ENCODE measurements at places on chromosomes 12 and 14.
A peak's percentile ranks its signal among the peaks of the same experiment; 100 is the strongest.

DNA sequence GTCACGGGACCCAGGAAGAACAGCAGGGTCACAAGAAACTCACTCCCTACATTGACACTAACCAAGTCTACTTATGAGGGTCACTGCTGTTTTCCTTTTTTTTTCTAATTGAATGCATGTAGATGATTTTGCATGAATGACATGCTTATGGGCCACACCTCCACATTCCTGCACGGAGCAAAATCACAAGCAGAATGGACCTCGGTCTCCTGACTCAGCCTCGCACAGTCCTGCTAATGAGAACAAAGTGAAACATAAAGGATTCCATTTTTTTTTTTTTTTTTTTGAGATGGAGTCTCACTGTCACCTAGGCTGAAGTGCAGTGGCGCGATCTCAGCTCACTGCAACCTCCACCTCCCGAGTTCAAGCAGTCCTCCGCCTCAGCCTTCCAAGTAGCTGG is 12.3 kb downstream of the SCARB1 start:
- no peak for DNase-seq

DNA sequence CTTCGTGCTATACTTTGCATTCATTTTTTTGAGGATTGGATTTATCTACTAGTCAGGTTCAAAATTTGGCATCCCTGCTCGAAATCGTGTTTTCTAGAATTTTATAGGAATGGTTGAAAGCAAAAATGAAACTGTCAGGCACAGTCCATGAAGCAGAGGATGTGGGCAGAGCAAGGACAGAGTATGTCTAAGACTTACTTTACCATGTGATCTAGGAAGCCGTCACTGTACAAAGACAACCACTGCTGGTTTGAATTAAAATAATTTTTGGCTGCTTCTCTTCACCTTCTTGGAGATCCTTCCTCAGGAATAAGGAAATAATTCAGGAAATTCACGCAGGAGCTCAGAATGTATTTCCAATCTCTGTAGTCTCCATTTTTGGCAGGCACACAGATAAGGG is 31.6 kb upstream of the SGPP1 start:
- DNase-seq: no peak

DNA sequence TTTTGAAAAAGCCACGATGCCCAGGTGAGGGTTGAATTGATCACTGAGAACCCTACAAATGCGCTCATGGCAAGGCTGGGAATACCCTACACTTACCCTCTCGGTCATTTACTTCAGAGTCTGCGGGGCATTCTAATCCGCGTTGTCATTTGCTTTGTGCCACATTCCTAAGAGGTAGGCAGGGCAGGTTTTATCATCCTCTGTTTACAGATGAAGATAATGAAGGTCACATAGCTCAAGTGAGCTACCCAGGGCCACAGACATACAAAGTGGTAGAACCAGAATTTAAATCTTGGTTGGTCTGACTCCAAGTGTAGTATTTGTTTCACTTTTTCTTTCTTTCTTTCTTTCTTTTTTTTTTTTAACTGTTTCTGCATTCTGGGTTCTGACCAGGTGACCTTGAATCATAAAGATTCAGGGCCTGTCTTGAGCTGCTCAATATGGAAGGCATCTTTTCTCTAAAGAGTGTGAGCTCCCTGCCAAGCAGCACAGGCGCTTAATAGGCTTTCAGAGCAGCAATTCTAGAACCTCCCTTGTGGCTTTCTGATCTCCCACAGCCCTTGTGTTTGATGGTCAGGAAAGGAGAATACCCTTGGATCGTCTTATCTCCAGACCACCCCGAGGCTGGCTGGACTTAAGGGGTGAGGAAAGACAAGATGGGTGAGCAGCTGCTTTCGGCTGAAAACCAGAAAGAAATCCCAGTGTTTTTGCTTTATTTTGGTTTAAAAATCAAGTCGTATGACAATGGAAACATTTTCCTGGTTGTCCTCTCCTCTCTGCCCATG is 662 bp upstream of the BATF start:
- no peak for DNase-seq

- no peak for DNase-seq
These were observed 147.1 kb upstream of the SLCO1C1 start for GRCh38 chr12:20547816-20548575.

DNA sequence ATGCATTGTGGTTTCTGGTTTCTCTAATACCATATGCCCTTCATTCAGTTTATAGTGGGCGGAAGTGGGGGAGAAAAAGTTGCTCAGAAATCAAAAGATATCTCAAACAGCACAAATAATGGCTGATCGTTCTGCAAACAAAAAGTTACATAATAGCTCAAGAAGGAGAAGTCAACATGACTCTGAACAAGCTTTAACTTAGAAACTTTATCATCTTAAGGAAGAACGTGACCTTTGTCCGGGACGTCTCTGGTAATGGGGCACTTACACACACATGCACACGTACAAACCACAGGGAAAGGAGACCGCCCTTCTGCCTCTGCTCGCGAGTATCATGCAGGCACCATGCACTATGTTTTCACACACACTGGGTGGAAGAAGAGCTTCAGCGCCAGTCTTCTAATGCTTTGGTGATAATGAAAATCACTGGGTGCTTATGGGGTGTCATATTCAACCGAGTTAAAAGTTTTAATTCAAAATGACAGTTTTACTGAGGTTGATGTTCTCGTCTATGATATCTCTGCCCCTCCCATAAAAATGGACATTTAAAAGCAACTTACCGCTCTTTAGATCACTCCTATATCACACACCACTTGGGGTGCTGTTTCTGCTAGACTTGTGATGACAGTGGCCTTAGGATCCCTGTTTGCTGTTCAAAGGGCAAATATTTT is 4.7 kb downstream of the FOS start:
- DNase-seq: no peak

GRCh38 chr12:3061059-3061458 is 16.1 kb upstream of the TSPAN9 start:
- no peak for DNase-seq

- DNase-seq: no peak
These were observed 883.7 kb upstream of the TMEM132C start for GRCh38 chr12:127383281-127383680.

- DNase-seq: no peak
These were observed 17.4 kb downstream of the BICDL1 start for GRCh38 chr12:120006258-120006975.

DNA sequence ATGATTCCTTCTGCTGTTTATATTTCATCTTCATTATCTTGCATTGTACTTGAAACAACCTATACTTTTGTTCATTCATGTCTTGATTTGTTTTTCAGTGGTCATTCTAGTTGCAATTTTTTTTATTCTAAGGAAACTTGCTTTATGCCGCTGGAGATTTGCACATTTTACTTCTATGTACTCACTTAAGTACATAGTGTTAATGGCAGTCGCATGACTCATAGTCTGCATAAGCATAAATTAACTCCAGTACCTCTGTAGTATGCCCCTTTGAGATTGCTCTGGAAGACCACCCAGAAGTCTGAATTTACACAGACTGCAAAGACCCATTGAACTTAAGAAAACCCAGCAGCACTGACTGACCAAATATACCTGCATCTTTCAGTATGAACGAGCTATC is 77.0 kb downstream of the MSRB3 start:
- no peak for DNase-seq

DNA sequence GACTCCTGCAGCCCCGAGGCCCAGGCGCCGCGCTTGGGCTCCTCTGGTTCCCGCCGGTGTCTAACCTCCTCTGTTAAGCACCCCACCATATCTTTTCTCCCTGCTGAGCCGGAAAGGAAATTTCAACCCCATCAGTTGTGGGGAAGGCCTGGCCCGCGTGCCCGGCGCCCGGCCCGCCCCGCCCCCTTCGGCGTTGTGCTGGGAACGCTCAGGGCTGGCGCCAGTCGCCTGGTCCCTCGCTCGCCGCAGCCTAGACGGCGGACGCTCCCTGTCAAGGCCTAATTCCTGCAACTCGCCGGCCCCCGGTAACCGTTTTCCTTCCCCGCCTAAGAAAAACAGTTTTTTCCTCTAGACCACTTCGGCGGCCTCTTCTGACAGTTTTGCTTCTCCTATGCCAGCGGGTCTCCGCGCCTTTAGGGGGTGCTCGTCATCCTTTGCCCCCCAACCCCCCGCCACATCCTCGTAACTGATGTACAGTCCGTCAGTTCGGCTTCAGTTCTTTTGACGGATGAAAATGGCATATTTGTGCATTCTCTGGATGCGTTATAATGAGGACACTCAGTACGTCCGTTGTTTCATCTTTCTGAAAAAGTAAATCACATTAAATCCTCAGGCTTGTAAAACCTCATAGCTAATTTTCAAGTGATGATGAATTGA is 506 bp upstream of the NAP1L1 start:
- DNase-seq: peak; percentile 44

GRCh38 chr14:43903209-43903608 is 603.9 kb downstream of the FSCB start:
- DNase-seq: no peak

DNA sequence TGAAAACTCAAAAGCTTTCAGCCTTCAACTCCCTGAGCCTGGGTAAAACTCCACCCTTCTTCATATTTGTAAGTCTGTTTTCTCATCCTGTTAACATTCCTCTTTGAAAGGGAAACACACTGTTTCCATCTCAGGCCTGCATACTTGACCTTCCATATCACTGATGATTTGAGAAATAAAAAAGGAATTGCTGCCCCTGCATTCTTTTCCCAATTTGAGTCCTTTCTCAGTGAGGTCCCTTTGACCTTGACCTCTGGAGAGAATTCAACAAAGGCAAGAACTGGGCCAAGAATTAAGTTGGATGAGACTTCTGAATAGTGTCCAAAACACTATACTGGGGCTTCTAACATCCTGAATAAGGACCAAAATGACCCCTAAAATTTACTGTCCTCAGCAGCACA is 108.0 kb downstream of the AEBP2 start:
- DNase-seq: no peak

DNA sequence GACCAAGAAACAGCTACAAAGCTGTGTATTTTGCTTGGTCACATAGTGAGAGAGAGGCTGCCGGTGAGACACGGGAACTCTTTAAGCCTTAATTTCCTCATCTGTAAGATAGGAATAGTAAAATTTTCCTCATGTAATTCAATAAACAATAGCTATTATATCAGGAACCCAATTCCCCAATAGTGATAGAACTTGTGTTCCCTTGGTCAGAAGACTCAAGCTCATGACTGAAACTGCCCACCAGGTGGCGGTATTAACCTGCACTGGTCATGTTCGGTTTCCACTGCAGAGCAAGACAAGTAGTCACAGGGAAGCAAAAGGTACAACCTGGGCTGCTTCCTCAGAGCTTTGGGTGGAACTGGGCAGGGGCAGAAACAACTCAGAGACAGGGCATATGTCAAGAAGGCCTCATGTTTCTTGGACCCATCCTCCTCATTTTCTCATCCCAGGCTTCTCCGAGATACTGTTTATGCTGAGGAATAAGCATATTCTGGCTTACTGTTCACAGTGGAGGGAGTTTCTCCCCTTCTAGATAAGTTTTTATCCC is 4.2 kb upstream of the AJUBA start:
- DNase-seq: peak; percentile 82

DNA sequence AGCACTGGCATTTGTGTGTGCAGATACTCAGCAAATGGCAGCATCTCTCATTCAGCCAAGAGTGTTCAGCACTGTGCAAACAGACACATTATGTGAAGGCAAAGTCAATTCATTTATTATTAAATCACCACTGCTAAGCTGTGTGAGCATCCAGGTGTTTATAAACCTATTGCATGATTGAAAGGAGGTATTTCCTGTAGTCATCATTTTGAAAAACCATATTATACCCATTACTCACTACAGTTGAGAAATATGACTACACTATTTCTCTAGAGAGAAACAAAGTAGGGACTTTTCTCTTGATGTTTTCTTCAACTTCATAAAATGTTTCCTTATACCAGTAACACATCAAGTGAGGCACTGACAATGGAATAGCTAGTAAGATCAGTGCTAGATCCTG is 13.7 kb downstream of the SPX start:
- DNase-seq: no peak

- no peak for DNase-seq
These were observed 13.6 kb downstream of the ACADS start for GRCh38 chr12:120739031-120739762.

DNA sequence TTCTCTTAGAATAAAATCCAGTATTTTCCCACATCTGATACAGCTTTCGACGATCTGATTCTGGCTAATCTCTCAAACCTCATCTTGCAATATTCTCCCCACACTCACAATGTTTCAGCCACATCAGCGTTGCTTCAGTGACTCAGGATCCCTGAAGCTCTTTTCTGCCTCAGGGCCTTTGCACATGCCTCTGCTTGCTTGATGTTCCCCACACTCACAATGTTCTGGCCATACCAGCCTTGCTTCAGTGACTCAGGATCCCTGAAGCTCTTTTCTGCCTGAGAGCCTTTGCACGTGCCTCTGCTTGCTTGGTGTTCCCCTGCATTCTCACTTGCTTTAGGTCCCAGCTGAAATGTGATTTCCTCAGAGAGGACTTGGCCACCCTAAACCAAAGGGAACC is 2.6 kb downstream of the C12orf42 start:
- no peak for DNase-seq

DNA sequence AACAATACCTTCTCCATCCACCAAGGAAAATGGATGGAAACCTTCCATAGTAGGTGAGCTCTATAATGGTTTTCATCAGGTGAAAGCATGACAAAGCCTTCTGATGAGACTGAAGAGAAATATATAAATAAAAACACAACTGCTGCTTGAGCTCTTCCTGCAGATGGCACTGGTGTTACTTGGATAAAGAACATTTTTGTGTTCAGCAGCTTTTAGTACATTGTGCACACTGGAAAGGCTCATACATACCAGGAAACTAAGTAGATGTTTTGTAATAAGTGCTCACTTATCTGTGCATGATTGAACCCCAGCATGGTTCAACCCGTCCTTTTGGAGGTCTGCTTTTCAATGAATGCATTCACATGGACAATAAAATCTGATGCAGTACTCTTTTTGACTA is 357.3 kb upstream of the MIS18BP1 start:
- DNase-seq: no peak

GRCh38 chr14:91509878-91510170 is 286 bp downstream of the PPP4R3A start:
- DNase-seq: no peak

DNA sequence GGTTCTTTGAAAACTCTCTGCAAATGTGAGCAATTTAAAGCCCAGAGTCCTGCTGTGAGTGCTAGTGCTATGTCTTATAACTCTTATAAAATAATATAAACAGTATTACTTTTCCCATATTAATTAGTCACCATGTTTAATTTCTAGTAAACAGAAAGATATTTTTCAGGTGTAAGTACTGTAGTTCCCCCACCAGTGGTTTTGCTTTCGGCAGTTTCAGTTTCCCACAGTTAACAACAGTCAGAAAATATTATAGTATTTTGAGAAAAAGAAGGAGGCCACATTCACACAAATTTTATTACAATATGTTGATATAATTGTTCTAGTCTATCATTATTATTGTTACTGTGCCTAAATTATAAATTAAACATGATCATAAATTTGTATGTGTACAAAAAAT is 800.5 kb downstream of the LRFN5 start:
- no peak for DNase-seq

DNA sequence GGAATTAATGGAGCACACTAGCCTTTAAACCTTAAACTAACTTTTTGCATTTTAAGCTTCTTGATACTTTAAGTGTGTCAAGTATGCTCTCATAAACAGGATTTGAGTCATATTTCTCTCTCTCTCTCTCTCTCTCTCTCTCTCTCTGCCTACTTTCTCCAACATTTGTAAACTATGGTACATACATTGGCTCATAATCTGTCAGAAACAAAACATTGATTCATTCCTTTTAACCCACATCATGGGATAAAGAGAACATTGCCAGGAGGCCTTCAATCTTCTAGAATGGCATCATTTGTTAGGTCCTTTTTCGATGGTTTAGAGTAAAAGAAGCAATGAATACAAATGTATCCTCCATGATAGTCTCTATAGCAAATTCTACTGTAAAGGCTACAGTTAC is 81.6 kb upstream of the RERGL start:
- DNase-seq: no peak

Measured in activated naive CD4-positive, alpha-beta T cell (primary cell).